HepG2 (cell line): ENCODE measurements at places on chromosomes 1 and 21.

DNA sequence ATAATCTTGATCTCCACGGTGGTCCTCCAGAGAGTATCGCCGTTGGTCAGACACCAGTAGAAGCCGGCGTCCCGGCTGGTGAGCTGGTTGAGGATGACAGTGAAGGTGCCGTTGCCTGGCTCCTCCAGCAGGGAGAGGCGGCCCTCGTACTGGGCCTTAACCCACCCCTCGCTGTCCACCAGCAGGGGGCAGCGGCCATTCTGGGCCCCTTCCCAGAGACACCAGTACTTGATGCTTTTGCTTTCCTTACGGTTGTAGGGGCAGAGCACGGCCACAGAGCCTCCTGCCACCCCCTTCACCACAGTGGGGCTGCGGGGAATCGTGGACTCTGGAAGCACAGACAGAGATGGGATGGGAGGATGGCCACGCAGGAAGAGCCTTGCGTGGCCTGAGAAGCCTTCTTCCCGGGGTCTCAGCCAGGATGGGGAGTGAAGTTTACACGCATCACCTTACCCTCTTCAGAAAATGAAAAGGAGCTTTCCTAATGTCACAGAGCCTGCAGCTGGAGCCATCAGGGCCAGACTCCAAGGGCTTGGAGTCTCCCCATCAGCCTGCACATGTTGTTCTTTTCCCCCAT lies 10.7 kb downstream of the PIGR start:
- peak; percentile 69 for DNase-seq

- no peak for DNase-seq
Observed at GRCh38 chr1:67632811-67633655, 52.0 kb upstream of the GADD45A start.

DNA sequence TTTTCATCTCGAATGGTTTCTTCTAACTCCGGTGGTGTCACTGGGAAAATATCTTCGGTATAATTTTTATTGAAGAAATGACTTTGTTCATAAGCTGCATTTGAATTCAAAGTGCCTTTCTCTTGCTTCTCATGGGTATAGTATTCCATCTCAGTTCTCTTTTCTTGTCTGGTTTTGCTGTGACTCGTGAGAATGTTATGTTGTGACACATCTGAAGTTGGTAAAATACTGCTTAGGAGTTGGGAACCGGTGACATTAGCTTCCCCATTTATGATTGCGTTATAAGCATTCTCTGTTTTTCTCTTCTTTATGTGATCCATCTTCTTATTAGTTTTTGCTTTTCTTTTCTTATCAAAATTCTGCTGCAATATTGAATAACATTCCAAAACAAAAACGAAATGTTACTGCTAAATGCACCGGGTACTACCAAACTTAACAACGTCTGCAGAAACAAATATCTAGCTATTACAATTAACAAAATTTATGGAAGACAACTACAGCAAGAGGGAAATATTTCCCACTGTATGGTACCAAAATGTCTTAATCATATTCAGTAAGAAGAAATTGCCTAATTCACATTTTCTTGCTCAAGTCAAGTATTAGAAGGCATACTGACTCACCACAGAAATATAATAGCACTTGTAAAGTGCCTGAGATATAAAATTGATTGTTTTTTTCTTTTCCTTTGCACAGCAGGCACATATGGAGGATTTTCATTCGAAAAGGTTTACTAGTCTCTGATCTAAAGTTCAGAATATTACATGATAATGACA lies 15.5 kb downstream of the LRIF1 start:
- DNase-seq, result no peak

- DNase-seq, result no peak
Observed at GRCh38 chr1:62637392-62638105, 40.2 kb downstream of the ANGPTL3 start.

- DNase-seq, result no peak
Observed at GRCh38 chr1:208326033-208326432, 81.8 kb upstream of the PLXNA2 start.

- peak; percentile 70 for DNase-seq
Observed at GRCh38 chr1:93042187-93043056, 36.7 kb upstream of the MTF2 start.

- no peak for DNase-seq
Observed at GRCh38 chr1:1117469-1117831, 1.6 kb upstream of the C1orf159 start.

DNA sequence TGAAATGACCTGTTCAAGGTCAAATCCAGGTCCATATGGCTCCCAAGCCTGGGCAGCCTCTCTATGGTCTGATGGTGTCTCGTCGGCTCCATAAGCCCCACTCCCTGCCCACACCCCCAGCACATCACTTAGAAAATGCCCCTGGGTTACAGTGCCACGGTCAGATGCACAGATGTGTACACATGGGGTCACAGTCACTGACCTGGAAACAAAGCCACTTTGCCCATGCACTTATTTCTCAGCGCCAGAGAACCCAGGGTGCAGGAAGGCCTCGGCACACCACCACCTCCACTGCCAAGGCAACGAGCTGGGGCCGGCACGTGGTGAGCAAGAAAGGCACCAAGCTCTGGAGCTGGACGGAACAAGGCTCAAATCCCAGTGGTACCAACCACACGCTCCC lies 24.7 kb downstream of the IFFO2 start:
- no peak for DNase-seq

DNA sequence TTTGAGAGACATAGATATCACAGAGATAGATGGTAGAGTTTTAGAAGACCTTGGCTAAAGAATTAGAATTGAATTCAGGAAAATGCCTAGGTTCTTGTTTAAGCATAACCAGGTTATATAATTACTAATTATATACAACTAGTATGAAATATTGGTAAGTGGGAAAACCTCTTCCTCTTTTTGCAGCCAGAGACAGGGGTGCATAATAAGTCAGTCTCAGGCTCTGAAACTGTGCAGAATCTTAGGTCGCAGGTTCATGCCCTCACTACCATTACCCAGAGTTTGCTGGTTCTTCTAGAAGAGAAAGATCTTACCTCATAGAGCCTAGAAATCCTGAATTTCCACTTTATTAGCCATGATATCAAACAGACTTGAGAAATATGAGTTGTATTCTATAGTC lies 183.3 kb downstream of the NEK7 start:
- DNase-seq, result no peak

DNA sequence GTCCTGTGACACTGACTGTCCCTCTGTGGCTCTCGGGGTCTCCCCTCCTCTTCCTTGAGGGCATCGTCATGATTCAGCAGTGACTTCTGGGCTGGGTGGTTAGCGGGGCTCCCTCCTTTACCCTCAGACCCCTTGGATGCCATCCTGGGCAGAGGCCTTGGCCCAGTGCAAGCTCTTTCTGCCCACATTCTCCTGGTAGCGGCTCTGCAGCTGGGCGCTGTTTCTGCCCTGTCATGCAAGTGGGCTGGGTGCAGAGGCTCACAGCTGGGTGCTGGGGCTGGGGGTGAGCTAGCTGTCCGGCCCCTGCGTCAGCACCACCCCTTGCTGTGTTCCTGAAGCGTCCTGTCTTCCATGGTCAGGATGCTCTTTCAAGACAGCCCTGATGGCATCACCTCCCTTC lies 158.5 kb downstream of the PCBP3 start:
- DNase-seq, result no peak

GRCh38 chr1:29849038-29849750 lies 612.9 kb downstream of the PTPRU start:
- peak; percentile 32 for DNase-seq

- DNase-seq, result peak; percentile 13
Observed at GRCh38 chr1:54220004-54220811, 20.2 kb downstream of the MRPL37 start.

- DNase-seq, result no peak
Observed at GRCh38 chr1:115531631-115532264, 110.0 kb upstream of the VANGL1 start.

DNA sequence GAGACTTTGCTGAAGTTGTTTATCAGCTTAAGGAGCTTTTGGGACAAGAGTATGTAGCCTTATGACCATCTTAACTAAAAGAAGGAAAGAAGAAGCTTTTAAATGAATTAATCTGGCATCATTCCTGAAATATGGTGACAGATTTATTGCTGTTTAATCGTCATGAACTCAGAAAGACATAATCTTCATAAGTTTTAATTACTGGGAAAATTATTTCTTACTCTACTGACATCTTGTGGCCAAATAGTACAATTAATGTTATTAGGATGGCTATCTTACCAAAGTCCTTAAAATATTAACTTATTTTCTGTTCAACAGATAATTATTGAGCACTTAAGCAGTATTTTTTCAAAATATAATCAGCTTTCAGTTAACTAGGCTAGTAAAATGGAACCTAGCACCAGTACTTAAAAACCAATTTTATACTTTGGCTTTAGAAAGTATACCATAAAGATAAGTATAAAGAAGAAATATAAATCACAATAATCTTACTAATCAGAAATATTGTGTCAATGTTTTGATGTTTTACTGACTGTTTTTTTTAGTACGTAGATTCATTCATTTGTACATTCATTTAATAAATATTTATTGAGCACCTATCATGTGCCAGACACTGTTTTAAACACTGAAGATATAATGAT lies 34.7 kb upstream of the GPR25 start:
- no peak for DNase-seq

DNA sequence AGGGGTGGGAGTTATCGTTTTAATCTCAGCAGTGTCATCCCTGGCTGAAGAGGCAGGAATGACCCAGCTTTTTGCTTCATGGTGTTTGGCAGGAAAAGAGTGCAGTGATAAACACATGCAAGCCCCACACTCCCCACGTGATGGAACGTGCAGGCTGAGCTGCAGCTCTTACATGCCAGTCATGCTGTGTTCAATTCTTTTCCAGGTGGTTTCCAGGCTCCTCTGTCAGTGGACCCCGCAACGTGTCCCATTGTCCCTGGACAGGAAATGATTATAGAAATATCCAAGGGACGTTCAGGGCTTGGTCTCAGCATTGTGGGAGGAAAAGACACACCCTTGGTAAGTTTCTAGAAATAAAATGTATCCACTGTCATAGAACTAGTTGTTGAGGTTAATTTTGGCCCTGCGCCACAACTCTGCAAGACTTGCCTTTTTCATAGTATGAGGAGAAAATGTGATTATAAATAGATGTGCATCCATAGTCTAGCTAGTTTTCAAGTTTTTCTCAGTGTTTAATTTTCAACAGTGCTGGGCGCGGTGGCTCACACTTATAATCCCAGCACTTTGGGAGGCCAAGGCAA lies 110.2 kb upstream of the L1TD1 start:
- DNase-seq, result no peak
